Stimulated activated CD4-positive, alpha-beta T cell treated with anti-CD3 and anti-CD28 coated beads, Interleukin-12 subunit alpha, Interleukin-12 subunit beta, amount 100 ng/mL, for 48 hours (primary cell): ENCODE measurements at places on chromosomes 4 and X.

DNA sequence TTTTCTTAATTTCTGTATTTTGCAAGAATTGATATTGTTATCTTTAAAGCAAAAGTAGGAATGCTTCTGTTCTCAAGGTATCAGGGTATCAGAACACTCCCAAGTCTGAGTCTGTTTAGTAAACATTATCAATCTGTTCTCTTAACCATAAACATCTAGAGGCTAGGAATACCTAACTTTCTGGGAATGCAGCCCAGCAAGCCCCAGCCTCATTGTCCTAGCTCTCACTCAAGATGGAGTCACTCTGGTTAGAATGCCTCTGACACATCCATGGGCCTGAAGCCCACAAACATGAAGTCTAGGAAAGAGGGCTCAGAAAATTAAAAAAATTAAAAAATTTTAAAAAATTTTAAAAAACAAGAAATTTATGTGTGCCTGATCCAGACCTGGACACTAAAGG is 315.1 kb upstream of the DKK2 start:
- no peak for DNase-seq

- no peak for DNase-seq
These were observed 135.9 kb downstream of the RAB28 start for GRCh38 chr4:13348216-13348615.

GRCh38 chrX:116449156-116449555 is 12.8 kb downstream of the SLC6A14 start:
- no peak for DNase-seq

GRCh38 chr4:148059617-148060180 is 327.8 kb downstream of the ARHGAP10 start:
- DNase-seq = no peak

DNA sequence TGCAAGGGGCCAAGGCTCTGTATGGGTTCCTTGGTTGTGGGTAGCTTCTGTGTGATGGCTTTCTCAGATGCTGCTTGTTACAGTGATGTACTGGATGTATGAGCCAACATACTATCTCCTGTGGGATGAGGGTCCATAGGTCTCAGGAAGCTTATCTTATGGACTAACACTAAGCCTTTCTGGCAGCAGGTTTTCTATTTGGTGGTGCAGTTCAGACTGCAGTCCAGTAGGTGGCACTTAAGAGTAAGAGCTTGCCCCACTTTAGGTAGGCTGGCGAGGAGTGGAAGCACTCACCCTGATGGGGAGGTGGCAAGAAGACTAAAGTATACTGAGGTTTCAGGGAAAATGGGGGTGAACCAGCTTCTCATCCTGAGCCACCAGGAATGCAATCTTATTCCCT is 306.7 kb upstream of the MAOA start:
- DNase-seq = peak; percentile 1

DNA sequence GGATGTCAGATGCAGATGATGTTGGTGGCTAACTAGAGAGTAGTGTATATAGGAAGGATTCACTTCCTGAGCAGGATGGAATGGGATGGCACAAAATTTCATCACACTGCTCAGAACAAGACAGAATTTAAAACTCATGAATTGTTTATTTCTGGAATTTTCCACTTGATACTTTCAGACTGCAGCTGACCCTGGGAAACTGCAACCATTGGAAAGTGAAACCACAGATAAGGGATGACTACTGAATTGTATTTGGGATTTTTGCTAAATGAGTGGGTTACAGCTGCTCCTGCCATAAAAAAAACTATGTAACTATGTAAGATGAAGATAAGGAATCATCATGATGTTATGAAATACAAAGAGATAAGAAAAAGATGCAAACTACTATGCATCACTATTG is 51.4 kb downstream of the NPY5R start:
- DNase-seq = no peak

DNA sequence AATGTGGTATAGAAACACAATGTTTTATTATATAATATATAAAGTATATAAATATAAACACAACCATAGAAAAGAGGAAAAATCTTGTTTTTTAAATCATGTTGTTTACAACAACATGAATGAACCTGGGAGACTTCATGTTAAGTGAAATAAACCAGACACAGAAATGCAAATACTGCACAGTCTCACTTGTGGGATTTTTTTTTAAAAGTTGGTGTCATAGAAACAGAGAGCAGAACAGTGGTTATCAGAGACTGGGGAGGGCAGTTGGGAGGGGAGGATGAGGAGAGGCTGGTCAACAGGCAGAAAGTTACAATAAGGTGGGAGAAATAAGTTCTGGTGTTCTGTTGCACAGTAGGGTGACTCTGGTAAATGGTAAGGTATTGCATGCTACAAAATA is 57.1 kb downstream of the FREM3 start:
- no peak for DNase-seq

- DNase-seq = no peak
These were observed 534.7 kb downstream of the ANKRD50 start for GRCh38 chr4:124177647-124178425.

DNA sequence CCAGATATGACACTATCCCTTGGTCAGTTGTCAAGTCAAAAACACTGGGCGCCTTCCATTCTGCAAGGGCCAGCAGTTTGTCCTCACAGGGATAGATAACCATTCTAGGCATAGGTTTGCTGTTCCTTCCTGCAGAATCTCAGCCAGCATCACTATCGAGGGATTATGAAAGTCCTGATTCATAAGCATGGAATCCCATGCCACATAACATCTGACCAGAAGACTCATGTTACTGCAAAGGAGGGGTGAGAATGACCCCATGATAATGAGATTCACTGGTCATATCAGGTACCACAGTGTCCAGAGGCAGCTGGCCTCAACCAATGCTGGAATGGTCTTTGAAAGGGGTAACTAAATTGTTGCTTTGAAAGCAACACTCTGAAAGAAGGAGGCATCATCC is 84.7 kb downstream of the OTC start:
- DNase-seq = no peak

DNA sequence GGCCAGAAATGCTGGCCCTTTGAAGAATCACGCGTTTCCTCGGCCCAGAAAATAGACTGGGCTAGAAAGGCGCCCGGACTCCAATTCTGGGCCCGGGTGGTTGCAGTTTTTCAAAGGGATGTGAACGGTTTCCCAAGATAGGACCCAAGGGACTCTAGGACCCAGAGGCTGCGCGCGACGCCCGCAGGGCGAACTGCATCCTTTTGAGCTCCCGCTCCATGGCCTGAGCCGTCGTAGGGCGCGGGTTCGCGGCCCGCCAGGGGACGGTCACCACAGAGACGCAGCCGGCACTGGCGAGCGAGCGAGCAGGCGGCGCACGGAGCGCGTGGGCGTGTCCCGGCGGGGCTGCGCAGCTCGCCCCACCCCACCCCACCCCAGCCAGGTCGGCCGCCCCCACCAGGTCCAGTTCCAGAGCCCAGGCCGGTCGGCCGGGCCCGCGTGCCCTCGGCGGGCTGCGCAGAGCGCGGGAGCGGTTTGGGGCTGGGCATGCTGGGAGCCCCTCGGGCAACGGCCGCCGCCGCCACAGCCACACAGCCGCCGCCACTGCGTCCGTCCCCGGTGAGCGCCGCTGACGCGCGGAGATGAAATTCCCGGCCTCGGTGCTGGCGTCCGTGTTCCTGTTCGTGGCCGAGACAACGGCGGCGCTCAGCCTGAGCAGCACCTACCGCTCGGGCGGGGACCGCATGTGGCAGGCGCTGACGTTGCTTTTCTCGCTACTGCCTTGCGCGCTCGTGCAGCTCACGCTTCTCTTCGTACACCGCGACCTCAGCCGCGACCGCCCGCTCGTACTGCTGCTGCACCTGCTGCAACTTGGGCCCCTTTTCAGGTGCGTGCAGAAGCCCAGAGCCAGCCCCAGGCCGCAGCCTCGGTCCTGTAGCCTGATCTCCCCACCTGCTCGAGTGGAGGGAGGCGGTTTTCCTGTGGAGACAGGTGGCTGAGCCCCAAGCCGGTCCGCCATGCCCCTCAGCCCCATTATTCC is at the start of gene XK:
Gene XK (plus strand): TSS at position 411 of the 979 bp plus-strand sequence. CDS start 171 bp downstream, at position 582.
- DNase-seq = peak; percentile 17

DNA sequence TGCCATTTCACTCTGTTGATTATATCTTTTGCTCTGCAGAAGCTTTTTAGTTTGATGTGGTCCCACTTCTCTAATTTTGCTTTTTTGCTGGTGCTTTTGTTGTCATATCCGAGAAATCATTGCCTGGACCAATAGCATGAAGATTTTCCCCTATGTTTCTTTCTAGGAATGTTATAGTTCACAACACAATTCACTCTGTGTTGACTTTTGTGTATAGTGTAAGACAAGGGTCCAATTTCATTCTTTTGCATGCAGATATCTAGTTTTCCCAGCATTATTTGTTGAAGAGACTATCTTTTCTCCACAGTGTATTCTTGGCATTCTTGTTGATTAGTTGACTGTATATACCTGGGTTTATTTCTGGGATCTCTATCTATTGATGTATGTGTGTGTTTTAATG is 8.3 kb upstream of the CPE start:
- no peak for DNase-seq

DNA sequence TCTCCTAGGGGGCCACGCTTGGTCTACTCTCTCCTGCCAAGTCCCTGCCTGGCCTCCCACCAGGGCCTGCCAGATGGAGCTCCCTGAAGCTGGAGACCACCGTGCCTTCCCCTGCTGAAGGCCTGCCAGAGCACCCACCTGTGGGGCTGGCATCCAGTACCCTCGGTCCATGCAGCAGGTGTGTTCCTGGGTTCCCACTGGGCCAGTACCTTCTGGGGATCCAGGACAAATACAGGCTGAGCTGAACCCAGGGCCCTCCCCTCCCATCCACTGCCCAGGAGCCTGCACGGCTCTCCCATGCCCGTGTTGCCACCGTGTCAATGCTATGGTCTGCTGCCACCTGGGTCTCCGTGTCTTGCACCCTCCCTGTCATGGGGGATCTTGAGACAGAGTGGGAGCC is 68.8 kb downstream of the ABLIM2 start:
- no peak for DNase-seq

DNA sequence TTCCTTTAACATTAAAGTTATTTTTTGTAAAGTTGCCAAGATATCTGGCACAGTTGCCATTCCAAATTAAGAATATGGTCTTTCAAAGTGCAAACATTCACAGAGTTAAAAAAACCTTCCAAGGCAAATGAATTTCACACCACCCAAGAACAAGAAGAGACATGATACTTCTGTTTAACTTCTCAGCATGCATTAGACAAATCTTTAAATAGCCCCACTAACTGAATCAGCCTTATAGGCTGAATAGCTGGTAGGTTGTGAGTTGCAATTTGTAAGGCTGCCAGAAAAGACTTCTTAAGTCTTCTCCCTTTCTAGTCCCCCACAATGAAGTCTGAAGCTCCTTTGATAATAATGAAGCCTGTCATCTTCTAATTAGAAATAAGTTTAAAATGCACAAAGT is 95.6 kb downstream of the MAPK10 start:
- no peak for DNase-seq

DNA sequence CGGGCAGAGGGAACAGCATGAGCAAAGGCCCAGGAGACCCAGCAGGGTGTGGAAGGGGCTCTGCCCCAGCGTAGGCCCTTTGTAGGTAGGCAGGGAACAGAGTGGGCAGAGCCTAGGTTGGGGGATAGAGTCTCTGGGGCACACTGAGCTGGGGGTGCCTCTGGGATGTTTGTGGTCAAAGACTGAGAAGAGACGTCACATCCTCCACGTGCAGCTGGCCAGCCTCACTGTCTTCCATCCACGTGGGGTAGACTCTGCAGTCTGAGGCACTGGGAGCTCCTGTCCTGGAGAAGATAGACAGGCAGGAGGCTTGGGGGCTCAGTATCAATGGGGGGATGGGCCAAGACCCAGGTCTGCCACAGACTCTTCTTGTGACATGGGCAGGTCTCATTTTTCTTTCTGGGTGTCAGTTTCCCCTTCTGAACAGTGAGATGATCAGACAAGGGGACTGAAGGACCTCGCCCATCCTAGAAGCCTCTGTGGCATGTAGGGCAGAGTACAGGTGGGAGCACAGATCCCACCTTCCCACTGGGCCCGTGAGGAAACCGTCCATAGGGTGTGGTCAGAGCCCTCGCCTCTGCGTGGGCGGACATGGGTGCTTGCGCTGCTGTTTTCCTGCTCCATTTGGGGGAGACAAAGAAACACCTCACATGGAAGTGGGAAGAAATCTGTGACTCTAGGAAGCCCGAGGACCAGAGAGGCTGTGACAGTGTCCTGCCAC is 22.9 kb downstream of the WFS1 start:
- no peak for DNase-seq

GRCh38 chrX:133444952-133445831 is 29.9 kb upstream of the GPC4 start:
- no peak for DNase-seq
